Adrenal gland (tissue), 19 donors: ENCODE measurements at places on chromosomes 7 and 10. TPM values are rescaled to one million over a fixed set of nuclear protein-coding genes. Genes with fewer than 3 reads are reported as not detected.

Gene CRHR2
- not detected for total RNA-seq

Gene KLF14
- total RNA-seq: 1.2 TPM

Gene JAKMIP3
- total RNA-seq: 0.77 TPM

Gene FAM25C
- total RNA-seq: not detected

Gene PRTFDC1
- total RNA-seq: 21.5 TPM

Gene GIMAP4
- 26.5 TPM for total RNA-seq

Gene NANOS1
- 11.3 TPM for total RNA-seq

Gene STAM
- total RNA-seq: 23.8 TPM

Gene MYL10
- total RNA-seq: not detected

Gene ARHGAP22
- 2.1 TPM for total RNA-seq

Gene ACBD7
- total RNA-seq: not detected

Gene CH25H
- total RNA-seq: not detected
